ENCODE measurements at places on chromosomes 16 and 17.

- peak; percentile 74 for DNase-seq
Observed at GRCh38 chr16:84819644-84820304, at the start of gene CRISPLD2. CRISPLD2 (plus strand) TSS chr16:84819985; CDS start chr16:84838496, 18,511 bp downstream.

DNA sequence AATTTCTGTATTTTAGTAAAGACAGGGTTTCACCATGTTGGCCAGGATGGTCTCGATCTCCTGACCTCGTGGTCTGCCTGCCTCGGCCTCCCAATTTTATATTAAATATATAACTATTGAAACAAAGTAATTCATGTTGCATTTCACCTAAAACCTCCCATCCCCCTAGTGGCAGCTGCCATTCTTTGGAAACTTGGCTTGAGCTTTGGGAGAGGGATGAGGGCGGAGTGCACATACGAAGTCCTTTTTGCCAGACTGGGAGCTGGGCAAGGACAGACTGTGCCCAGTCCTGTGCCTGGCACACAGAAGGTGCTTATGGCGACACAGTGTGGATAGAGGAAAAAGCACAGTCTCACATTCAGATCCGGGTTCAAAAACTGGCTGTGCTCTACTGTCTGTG is 83.8 kb downstream of the NETO2 start:
- DNase-seq, result no peak

DNA sequence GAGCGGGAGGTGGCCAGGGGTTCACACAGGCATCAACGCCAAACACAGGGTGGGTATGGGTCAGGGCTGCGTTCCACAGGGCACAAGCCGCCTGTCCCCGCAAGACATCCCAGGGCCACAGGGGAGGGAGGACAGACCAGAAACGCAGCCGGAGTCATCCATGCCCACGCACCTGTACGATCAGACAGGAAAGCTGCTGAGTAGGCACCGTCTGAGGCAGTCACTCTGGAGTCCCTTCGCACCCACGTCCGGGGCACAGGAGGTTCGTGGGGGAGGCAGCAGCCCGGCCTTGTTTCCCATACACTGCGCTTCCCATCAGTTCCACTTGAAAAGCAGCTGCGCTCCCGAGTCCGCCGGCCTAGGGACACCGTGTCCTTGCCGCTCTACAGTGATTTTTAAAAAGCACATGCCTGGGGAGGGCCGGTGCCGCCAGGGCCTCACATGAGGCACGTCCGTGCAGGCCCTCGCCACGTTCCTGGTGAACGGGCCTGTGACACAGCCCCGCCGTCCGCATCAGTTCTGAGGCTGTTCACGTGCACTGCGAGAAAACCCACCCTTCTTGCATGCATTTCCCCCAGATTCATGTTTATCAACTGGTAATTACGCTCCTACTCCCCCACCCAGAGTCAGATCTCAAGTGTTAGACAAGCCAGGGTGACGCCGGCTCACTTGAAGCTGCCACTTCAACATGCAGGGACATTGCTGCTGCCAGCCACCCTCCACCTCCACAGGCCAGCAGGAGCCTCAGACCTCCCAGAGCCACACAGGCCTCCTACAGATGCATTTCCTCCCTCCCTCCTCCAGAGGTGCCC is 34.8 kb downstream of the WDR45B start:
- DNase-seq, result no peak

DNA sequence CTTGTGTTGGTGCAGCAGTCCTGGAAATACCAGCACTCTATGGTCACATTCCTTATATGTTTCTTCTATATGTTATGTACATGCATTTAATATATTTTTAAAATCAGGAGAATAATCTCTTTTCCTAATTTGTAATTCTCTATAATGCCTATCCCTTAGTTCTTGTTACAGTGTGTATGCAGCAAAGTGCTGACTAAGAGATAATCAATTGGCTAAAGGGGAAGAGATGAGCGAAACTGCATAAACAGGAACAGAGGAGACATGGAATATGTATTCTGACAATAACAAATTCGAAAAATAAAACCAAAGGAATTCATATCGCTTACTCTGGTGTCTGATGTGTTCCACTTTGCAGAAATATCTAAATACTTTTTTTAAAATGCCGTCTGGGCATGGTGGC is 41.7 kb downstream of the SYNRG start:
- no peak for DNase-seq

DNA sequence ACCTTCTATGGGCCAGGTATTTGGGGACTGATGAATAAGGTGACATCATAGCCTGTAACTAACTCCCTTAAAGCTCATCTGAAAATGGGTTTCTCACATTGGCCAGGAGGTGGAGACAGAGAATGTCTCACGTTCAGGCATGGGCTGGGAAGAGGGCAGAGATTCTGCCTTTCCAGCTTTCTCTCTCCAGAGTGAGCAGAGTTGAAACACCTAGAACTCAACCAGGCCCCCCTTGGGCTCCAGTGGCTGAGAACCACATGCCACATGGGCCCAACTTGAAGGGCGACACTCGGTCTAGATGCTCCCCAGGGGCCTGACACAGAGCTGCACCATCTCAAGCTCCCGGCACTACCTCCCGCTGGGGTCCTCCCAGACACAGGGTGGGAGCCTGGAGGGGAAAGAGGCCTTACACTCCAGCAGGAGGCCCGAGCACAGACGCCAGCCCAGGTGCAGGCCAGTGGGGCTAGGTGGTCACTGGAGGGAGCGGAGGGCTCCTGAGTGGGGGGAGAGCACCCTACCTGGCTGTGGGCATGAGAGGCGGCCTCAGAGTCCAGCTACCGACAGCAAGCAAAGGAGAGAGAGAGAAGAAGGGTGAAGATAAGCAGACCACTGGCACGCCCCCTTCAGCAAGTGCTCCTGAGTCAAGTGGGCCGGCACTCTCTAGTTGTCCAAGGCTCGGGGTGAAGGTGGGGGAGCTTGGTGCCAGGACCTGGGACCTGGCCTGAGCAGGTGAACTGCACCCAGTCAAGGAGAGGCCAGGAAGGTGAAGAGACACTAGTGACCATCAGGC is 55.9 kb downstream of the MYO18A start:
- no peak for DNase-seq

DNA sequence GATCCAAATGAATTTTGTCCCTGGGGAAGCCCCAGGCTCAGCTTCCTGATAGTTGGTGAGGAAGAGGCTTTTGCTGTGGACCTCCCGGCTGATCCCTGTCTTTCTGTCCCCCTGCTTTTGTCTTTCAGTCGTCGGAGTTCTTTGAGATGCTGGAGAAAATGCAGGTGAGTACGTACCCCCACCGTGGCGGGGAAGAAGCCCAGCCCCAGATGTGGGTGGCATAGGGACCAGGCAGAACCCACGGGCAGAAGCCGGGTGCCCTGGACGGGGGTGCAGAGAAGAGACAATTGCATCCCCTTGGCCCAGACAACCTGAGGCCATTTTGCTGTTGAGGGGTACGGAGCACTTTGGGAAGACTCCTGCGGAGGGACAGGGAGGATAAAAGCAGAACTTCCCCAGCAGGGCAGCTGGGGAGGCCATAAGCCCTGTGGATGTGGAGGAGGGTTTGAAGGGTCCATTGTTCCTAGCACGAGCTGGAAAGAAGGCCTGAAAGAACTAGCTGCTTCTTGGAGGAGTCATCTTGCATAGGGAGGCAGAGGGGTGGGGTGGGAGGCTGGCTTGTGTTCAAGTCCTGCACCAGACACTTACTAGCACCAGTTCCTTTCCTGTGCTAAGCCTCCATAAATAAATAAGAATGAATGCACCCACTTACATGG is 105.6 kb downstream of the OR1D5 start:
- no peak for DNase-seq

GRCh38 chr16:10949424-10949970 is 5.1 kb downstream of the CLEC16A start:
- DNase-seq, result no peak

DNA sequence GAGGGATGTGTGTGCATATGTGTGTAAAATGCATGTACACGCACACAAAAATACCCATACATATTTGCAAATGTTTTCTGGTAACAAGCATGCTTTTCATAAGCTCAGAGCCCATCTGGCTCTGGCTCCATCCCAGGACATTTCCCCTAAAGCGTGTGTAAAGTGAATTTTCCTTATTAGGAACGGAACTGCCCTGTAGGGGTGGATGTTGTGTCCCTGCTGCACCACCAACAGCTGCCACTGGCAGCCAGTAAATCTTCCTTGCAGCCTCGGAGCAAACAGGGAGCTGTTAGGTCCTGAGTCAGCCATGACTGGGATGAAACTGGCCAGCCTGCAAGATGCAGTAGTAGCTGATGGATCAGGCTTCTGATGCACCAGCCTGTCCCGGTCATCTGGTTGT is 393.5 kb downstream of the UTP18 start:
- DNase-seq, result no peak

DNA sequence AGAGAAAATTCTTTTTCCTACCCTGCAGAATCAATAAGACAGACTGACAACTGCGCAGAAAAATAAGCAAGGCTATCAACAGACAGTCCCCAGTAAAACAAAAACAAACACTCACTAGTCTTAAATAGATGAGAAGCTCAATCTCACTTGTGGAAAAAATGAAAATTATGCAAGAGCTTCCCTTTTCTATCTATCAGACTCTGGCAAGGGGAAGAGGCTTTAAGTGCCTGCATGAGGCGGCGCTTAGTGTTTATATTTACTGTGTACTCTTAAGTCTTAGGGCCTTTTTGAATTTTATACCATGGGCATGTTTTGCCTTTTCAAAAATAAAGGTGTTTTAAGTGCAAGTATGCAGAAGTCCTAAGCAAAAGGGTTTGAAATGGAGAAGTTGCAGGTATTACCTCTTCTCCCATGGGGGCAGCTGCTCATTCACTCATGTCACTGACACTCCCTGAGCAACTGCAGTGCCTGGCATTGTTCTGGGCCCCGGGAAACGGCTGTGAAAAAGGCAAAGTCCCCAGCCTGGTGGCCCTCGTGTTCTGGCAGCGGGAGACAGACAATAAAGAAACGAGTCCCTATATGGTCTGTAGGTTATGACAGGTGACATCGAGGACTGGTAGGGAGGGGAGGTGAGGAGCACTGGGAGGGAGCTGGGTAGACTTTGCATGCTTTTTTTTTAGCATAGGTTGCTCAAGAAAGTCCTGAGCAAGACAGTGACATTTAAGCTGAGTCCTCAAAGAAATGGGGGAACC is 35.2 kb downstream of the HSBP1 start:
- DNase-seq, result no peak

GRCh38 chr17:19237389-19238166 is 412 bp downstream of the EPN2 start:
- DNase-seq, result no peak

- no peak for DNase-seq
Observed at GRCh38 chr16:69535123-69536050, 30.4 kb upstream of the NFAT5 start.

DNA sequence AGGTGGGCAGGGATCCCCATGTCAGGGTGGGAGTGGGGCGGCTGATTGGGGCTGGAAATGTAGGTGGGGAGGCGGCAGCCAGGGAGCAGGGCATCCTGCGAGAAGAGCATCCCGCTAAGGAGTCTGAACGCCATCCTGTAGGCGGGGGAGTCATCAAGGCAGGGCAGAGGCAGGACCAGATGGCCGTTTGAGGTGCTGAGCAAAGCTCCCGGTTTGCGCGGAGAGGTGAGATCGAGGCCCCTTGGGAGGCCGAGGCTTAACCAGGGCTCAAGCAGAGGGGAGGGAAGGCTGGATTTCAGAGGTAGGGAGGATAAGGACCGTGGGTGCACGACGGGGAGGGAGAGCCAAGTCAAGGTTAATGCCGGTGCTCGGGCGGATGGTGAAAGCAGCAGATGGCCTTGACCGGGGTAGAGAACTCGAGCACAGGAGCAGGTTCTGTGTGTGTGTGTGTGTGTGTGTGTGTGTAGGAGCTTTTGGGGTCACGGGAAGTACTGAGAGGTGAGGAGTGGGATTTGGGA is 472 bp upstream of the NME2 start:
- DNase-seq, result no peak

DNA sequence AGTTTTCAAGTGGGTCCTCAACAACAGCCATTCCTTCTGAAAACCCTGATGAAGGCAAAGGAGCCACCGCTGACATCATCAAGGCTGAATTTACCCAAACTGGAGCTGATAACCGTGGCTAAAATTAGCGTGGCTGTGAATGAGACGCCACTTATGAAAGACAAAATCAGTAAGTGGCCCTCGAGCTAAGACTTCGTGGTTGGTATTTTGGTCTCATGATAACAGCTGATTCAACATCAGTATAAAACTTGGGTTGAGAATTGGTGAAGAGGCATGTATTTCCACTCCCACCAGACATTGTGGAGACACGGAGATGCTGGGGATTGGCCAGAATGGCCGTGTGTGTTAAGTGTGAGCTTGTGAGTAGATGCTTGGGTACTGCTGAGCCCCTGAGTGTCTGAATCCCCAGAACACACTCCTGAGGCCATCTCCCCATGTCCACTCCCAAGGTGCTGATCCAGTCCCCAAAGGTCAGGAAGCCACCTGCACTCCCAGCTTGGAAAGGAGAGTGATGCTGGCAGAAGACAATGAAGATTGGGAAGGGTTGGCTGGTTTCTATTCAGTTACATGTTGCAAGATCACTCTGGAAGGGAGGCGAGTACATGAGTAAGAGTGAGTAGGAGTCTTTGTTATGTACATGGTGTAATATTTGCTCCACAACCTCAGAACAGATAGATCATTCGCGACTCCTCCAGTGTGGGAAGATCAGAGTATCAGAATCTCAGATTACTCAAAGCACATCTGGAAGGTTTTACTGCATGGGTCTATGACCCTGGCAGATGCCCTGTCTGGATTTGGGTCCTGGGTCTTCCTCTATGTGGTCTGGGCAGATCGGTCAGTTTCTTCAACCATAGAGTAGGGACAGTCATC is 207.7 kb downstream of the HS3ST3A1 start:
- peak; percentile 71 for DNase-seq

- no peak for DNase-seq
Observed at GRCh38 chr16:58906981-58907715, 173.0 kb upstream of the GOT2 start.

DNA sequence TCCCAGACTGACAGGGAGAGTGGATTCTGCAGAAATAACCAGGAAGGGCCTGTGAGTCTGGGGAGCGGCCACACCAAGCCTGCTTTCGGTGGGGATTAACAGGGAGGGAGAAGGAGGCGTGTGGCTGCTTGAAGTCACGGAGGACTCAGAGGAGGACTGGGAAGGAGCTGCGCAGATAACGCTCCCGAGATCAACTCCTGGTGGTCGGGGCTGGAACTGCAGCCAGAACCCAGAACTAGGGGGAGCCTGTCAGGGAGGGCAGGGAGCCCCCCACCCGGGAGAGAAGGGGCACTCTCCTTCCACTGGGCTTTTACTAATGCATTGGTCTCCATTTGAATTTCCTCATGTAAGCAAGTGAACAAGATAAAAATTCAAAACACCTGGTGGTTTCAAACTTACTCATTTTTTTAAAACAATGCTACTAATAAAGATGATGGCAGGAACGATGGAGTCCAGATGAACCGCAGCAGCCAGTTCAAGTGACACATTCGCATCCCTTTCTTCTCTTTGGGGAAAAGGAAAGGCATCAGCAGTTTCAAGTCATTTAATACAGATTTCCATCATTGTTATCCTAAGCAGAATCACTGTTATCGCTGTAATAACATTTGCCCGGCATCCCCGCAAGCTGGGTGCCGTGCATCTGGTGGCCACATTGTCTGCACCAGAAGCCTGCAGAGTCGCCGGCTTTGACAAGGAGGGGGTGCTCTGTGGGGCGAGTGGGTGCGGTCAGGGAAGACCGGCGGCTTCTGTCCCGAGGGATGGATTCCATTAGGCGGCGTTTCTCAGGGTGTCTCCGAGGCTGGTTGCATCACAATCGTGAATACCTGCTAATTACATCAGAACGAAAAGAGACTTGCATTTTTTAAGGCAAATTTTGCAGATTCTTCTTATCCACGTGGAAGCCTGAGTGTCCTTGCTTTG is 183.0 kb downstream of the FOXL1 start:
- DNase-seq, result no peak

All from AG09319 (cell line).